ENCODE measurements at places on chromosomes 7 and 10. TPM values are rescaled to one million over a fixed set of nuclear protein-coding genes. Genes with fewer than 3 reads are reported as not detected.

DNA sequence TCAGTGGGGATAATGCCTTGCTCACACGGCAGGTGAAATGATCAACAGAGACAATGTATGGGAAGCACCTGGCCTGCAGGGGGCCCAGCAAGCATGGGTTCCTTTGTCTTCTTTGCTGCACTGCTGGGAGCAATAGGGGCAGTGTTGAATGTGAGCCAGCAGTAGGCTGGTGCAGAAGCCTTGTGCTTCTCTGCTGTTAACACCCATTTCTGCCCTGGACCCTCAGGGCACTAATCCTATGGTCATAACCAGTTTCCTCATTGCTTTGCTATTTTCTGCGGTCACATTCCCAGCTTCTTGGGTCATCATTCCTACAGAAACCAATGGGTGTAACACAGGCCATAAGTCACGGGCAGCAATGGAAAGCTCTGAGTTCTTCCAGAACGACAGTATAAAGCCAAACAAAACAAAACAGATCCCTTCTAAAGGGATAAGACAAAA is 10.9 kb upstream of the LGI1 start:
- H3K4me1 ChIP-seq: peaks cover 55% of the 10 kb centered on the region
- no peak for DNase-seq
- H3K27ac ChIP-seq: peak overlapping the region; percentile 49
- H3K36me3 ChIP-seq: no peaks in the 10 kb centered on the region

Gene PLAC9
- polyA plus RNA-seq: not detected

GRCh38 chr10:19592276-19592675 is 224.0 kb upstream of the PLXDC2 start:
- H3K27me3 ChIP-seq: no peaks in the 10 kb centered on the region
- H3K4me1 ChIP-seq: no peaks in the 10 kb centered on the region

GRCh38 chr7:4884164-4884563 is 648 bp upstream of the RADIL start:
- H3K4me3 ChIP-seq: no peak overlapping the region
- H3K36me3 ChIP-seq: no peaks in the 10 kb centered on the region
- H3K27ac ChIP-seq: no peak overlapping the region
- peaks cover 25% of the 10 kb centered on the region for H3K27me3 ChIP-seq
- DNase-seq: no peak

DNA sequence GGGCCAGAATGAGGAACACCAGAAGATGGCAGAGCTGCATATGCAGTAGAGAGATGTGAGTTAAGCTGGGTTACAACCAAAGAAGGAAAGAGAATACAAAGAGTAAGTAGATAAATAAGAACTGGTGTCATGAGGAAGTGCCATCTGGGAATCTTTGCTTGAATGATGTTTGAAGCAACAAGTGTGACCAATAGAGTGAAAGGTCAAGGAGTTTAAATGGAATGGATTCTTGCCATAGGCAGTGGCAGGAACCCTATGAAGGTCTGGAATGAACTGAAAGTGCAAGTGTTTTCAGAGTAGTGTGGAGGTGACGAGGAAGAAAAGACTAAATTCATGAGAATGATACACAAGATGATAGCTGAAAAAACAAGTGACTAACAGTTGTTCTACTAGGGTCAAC is 21.6 kb downstream of the MEST start:
- no peak overlapping the region for H3K27ac ChIP-seq
- DNase-seq: no peak
- H3K36me3 ChIP-seq: peaks cover 37% of the 10 kb centered on the region
- no peak overlapping the region for H3K4me3 ChIP-seq
- H3K27me3 ChIP-seq: no peaks in the 10 kb centered on the region

DNA sequence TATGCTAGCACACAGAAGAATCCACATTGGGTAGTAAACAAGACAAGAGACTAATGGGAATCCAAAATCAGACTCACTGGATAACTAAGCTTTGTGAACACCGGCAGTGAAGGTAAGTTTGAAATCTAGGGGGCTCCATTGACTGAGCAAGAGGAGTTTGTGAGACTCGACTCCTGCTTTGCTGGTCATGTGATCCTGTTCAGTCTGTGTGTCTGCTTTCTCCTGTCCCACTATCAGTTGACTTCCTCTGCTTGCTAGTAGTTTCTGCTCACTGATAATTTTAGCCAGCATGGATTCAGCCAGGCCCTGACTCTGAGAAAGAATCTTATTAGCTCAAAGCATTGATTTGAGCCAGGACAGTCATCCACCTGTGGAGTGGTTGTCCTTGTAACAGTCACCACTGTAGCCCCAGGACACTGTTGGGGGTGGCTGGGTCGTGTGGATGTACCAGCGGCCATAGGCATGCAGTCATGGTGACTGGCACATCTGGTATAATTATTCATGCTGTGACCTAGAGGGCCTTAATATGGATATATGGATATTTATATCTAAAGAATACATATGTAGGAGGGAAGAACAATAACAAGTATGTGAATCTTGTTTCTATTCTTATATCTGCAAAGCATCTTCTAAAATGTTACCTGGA is 44.4 kb downstream of the DNAH11 start:
- H3K4me3 ChIP-seq: no peak overlapping the region
- H3K27me3 ChIP-seq: no peaks in the 10 kb centered on the region
- H3K27ac ChIP-seq: no peak overlapping the region

All from CD14-positive monocyte (primary cell).